ENCODE measurements at places on chromosomes 4 and X.

GRCh38 chr4:174204164-174204831, 79.2 kb downstream of the FBXO8 start:
- DNase-seq = no peak

- no peak for DNase-seq
Measured at GRCh38 chrX:120604361-120604782, 471 bp downstream of the MCTS1 start.

- DNase-seq = no peak
Measured at GRCh38 chr4:7828793-7829301, 110.8 kb downstream of the AFAP1 start.

DNA sequence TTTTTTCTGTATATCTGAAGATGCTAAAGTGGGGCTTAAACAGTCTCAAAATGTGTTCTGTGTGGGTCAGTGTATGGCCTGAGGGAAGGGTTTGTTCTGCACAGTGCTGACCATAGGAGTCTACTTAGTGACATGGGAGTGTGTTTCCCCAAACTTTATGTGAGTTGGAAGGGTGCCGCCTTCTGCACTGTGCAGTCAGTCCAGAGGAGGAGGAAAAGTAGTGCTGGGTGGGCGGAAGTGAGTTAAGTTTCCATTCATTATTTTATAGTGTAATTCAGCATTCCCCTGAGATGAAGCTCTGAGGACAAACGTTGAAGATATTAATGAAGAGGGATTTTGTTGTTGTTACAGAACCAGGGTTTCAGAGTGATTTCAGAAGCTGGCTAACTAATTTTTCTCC, 2.9 kb downstream of the CHST7 start:
- no peak for DNase-seq

GRCh38 chr4:153113838-153114105, 90.5 kb upstream of the TRIM2 start:
- DNase-seq = no peak

DNA sequence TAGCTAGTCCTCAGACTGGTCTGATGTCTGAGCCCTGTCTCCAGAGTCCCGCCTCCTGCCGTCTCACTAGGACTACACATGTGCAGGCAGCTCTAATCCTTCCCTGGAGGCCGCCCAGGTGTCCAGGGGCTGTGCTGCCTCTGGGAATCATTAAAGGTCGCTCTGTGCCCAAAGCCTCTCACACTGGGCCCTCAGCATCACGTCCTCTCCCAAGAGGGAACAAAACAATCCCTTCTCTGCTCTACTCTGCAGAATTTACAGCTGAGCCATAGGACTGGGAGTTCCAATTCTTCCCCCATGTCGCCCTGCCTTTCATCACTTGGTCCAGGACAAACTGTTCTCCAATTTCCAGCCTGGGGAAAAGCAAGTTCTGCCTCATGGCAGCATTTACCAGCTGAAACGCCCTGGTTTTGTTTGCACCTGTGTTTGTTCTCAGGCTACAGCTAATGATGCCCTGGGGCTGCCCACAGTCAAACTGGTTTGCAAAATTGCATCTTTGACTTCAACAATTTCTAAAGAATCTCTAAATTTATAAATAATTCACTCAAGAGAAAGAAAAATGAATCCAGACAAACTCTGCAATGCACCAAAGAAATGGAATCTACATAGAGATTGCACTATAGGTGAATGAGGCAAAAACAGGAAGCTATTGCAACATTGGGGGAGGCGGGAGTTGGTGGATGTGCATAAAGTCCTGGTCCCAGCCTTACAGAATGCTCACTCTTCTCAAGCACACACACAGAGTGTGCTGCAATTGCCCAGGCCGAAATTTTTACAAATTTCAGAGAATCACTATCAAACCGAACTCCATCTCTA, 7.2 kb upstream of the MRFAP1 start:
- DNase-seq = no peak

- DNase-seq = no peak
Measured at GRCh38 chr4:187181054-187181453, 457.4 kb upstream of the FAT1 start.

DNA sequence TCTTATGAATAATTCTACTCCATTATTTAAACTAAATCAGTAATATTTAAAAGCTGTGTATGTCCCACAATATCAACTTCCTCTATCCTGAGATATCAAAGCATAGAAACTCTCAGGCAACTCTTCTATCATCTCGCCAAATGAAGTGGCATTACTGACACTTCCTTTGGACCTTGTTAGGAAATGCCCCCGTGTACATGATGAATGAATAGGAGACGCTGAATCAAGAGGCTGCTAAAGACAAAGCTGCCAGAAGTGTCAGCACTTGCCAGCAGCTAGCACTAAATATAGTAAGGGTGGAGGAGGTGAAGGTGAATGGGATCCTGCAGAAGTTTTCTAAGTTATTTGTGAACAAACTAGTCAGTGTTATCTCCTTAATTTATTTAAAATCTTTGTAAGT, 99.5 kb upstream of the BLTP1 start:
- no peak for DNase-seq

DNA sequence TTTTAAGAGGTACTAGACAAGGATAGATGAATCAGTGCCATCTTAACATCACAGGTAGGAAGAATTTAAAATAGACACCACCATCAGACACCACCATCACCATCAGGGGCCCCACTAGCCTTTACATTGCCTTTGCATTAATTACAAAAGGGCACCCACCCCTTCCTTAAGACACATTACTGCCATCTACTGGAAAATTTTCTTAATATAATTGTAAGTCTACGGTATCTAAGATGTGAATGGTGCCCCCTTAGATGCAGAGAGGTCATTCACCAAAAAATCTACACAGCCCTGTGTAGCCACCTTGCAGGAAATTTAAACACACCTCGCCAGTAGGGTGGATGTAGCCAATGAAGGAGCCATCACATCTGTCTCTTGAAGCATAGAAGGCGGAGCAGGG, 184.1 kb downstream of the MID1IP1 start:
- DNase-seq = no peak

DNA sequence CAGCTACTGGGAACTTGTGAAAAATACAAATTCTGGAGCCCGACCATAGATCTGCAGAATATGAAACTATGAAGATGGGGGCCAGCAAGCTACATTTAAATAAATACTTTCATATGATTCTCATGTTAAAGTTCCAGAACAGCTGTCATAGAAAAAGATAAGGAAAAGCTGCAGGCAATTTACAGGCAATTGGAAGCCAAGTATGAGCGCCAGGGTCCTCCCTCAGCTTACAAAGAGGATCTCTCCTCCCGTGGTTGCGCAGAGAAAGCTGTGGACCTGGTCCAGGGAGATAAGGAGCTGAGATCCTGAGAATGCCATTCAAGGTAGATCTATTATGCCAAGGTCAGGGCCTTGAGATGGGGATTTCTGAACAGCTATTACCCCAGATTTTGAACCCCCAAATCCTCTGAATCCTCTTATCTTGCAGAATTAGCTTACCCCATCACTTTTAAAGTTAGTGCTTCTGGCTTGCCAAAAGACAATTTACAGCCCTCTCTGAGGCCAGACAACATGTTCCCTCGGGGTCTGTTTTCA, 25.6 kb upstream of the FRAS1 start:
- no peak for DNase-seq

- no peak for DNase-seq
Measured at GRCh38 chr4:16157609-16158503, 68.4 kb downstream of the TAPT1 start.

DNA sequence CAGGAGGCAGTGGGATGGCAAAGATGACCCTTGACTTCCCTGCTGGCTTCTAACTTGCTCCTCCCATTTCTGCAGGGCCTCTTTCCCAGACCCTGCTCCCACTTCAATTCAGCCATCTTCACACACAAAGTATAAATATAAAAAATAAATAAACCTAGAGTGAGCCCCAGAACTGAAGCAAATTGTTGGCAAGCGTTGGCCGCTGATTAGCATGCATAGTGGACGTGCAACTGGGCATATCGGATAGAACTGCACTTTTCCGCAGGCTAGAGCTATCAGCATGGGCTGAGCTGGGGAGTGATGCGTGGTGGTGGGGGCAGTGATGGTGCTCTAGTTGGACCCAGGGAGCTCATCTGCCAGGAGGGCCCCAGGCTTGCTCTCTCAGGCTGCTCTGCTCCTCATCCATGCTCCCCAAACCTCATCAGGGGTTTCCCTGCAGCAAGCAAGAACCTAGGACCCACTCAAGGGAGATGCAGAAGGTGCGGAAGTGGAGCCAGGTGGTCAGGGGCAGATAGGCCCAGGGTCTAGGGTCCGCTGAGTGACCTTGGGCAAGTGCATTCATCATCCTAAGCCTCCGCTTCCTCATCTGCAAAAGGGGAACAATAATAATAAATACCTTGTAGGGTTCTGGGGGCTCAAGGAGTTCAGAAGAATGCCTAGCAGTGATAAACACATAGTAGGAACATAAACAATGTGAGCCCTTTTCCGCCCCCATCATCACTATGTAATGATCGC, 146.8 kb upstream of the PJA1 start:
- DNase-seq = no peak

DNA sequence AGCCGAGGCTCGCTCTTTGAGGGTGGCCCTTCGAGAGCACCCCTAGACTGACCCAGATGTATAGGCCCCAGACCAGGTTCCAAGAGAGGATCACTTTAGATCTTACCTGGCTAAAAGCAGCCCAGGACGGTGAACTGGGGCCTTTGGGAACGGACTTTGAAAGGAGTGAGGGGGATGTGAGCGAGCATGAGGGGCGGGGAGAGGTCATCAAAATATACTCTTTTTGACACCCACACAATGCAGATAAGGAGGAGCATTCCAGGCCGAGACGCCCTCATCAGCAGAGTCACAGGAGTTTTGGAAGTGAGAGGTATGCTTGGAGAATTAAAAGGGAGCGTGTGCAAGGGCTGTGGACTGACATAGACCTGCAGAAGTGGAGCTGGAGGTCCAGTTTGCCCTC, 528 bp downstream of the NSDHL start:
- DNase-seq = no peak

- no peak for DNase-seq
Measured at GRCh38 chr4:46894826-46895225, 14.2 kb downstream of the COX7B2 start.

DNA sequence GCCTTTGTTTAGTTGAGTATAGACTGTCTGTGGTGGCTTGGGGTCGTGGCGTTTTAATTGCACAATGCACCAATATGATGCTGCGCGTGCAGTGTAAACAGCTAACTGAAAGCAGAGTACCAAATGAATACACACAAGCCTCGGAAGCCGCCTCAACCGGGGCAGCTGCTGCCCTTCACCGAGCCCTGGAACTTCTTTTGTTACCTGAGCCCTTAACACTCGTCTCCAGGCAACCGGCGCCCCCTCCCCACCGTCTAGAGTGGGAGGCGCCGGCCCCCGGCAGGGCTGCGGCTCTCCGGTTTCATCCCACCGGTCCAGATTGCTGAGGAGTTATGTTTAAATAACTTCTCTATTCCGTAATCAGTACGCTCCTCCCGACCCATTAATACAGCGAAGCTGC, 173.2 kb upstream of the TBL1X start:
- DNase-seq = no peak

- no peak for DNase-seq
Measured at GRCh38 chr4:3065551-3065950, 8.8 kb downstream of the HTT-AS start.

- no peak for DNase-seq
Measured at GRCh38 chrX:115561605-115562479, 868 bp downstream of the PLS3 start.

GRCh38 chrX:45743081-45743533, 542.4 kb upstream of the DIPK2B start:
- DNase-seq = no peak

DNA sequence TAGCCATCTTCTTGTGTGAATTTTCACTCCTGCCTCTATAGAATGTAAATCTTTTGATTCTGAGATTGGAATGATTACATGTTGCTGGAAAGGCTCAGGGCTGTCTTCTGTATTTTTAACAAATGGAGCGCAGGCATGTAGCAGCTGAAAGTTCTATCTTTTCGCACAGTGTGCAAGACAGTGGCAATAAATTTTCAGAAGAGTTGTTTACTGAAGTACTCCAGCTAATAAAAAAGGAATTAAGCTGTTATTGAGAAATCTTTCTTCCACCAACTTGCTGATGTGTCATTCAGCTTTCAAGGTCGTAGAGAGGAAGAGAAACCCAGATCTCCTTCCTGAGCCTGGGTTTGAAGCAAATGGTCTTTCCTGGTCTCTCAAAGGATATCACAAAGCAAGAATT, 122.0 kb upstream of the PUDP start:
- no peak for DNase-seq
